ENCODE measurements at places on chromosomes 16 and 17.

- no peak for DNase-seq
Observed at GRCh38 chr17:75740631-75741077, 19.4 kb downstream of the ITGB4 start.

DNA sequence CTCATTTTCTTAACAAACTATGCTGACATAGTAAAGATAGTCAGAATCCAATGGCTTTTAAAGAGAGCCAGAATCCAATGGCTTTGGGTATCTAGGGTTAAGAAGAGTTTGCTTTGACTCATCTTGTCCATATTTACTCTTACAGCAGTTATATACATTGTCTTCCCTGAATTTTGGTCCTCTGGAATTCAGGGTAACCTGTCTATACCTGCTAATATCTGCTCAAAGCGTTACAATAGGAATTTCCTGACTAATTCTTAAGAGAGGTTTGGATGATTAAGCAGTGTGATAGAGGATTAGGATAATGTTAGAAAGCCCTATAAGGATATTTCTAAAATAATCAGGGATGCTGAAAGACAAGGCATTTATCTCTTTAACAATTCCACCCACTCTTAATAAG lies 2.0 kb upstream of the CDH8 start:
- no peak for DNase-seq

DNA sequence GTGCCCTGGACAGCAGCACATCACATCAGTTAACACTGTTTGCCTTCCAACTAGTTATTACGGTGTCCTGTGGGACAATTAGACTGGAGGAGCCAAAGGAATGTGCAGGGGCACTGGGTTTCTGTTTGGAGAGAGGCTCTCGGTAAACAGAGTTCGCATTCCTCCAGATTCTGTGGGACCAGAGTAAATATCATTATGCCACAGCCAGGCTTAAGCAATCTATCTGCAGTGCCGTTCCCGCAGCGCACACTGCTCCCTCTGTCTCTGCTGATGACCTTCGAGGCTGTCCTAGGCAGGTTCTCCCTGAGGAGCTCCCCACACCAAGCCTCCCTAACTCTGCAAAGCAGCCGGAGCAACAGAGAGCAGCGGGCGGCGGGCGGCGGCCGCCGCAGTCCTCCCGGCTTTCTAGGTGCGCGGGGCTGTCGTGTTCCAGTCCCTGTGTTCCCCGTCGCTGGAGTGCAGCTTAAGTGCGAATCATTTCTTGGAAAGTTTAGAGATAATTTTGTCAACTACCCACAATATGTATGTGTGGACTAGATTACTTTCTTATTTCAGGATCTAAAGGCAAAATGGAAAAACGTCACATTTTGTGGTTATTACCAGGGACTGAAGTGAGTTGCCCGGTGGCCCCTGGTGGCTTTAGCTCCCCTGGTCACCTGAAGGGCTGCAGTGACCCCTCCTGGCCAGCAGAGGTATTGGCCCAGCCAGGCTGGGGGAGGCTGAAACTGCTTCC lies 43.3 kb downstream of the PGS1 start:
- DNase-seq: peak; percentile 34

- no peak for DNase-seq
Observed at GRCh38 chr16:84868328-84868727, 48.5 kb downstream of the CRISPLD2 start.

GRCh38 chr16:70437017-70437581 lies 1.8 kb downstream of the ST3GAL2 start:
- no peak for DNase-seq

DNA sequence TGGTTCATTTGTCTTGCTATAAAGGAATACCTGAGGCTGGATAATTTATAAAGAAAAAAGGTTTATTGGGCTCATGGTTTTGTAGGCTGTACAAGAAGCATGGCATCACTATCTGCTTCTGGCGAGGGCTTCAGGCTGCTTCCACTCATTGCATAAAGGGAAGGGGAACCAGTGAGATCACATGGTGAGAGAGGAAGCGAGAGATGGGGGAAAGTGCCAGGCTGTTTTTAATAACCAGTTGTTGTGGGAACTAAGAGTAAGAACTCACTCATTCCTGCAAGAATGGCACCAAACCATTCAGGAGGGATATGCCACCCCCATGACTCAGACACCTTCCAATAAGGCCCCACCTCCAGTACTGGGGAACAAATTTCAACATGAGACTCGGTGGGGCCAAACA lies 24.3 kb downstream of the SPECC1 start:
- DNase-seq: no peak

GRCh38 chr16:9836118-9836736 lies 346.0 kb downstream of the GRIN2A start:
- DNase-seq: no peak

- no peak for DNase-seq
Observed at GRCh38 chr17:66939461-66940114, 24.9 kb upstream of the CACNG4 start.

DNA sequence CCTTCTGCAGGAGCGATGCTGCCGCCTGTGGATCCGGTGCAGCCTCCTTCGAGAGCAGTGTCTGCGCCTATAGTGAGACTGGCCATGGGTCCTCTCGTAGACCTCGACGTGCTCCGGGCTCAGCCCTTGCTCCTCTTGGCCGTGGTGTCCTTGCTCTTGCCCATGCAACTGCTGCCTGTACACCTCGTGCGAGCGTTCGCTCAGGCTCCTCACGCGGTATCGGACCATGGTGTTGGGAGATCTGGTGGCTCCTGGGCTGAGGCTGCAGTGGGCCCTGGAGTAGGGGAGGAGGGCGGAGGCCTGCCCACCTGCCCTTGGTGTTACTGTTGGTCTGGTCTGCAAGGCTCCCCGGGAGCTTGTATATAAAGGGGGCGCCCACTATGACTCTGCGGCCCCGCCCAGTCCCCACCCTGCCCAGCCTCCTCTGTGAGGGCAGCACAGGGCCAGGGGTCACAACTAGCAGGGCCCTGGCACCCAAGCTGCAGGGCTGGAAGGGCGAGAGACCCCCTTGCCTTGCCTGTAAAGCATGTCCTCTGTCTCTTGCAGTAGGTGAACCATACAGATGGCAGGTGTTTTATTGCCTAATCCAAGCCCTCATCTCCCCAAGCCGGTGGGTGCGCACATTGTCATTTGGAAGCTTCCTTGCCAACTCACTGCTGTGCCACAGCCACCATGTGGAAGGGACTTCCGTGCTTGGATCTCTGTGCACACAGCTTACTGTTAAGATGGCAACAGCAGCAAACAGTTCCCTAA lies at the start of gene PRM2:
TSS of gene PRM2 (minus strand) at position 338 of the 753 bp plus-strand sequence. CDS start at position 228, 110 bp downstream.
- no peak for DNase-seq

DNA sequence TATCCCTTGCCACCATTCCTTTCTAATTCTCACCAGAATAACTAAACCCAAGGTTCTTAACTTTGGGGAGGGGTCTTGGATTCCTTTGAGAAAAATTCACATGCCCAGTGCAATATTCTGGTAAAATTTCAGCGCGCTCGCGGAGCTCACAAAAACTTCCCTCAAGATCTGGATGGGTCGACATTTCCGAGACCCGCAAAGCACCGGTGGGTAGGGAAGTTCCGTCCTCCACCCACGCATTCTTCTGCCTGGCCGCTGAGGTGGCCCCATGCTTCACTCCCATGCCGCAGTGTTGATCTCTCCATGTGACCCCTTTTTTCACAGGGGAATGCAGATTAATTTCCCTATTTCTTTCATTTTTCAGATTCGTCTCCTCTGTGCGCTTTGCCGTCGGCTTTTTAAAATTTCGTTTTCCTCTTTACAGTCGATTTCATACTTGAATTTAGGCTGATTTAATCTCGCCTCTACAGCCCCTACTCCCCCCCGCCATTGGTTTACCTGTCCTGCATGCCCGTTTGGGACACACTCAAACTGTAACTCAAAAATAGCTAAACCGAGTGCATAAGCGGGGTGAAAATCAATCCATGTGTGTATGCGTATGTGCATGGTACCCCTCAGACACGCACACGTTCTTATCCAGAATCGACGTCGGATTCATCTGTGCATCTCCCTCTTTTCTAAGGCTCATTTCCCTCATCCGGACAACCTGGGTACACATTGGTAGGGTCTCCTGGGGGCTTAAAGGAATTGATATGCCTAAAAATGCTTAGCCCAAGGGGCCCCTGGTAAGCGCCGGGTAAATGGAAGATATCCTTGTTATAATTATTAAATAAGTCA lies 1.4 kb upstream of the SP6 start:
- no peak for DNase-seq
